ENCODE measurements at places on chromosomes 7 and 10.

DNA sequence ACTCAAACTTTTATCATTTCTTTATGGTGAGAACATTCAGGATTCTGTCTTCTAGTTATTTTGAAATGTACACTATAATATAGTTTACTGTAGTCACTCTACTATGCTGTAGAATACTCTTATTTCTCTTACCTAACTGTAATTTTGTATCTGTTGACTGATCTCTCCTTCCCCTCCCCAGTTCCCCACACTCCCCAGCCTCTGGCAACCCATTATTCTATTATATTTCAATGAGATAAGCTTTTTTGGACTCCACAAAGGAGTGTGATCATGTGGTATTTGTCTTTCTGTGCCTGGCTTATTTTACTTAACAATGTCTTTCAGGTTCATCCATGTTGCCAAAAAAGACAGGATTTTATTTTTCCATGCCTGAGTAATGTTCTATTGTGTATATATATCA lies 71.4 kb upstream of the DYNC1I1 start:
- no peak for DNase-seq

GRCh38 chr7:47720141-47720906 lies 138.4 kb upstream of the TNS3 start:
- DNase-seq, result no peak

DNA sequence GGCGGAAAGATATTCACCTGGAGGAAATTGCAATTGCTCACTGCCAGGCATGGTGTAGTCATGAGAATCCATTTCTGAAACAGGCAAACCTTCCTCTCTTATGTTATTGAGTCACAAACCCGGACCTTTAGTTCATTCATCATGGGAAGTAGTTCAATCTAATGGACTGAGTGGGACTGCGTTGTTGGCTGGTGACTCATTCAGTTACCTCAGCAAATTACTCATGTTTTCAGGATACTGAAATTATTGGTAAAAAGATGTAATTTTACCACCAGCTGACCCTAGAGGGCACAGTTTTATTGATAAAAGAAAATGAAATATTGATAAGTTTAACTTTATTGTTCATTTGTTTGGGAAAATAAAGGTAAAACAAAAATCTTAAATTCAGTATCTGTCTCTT lies 1194.4 kb upstream of the SORCS1 start:
- no peak for DNase-seq

DNA sequence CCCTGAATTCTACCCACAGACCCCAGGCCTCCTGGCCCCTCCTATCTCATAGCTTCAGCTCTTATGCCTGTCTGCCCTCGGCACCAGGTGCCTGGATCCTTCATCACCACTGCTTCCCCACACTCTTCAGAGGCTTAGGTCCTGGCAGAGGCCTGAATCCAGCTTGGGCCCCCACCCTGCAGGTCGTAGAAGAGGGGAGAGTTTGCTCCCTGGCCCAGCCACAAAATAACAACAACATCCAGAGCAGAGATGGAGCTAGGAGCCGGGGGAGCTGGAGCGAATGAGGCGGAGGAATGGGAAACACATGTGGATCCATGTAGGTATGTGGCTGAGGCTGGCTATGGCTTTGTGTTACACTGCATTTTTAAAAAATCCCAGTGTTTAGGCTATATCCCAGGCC lies 7.8 kb upstream of the OPN4 start:
- no peak for DNase-seq

DNA sequence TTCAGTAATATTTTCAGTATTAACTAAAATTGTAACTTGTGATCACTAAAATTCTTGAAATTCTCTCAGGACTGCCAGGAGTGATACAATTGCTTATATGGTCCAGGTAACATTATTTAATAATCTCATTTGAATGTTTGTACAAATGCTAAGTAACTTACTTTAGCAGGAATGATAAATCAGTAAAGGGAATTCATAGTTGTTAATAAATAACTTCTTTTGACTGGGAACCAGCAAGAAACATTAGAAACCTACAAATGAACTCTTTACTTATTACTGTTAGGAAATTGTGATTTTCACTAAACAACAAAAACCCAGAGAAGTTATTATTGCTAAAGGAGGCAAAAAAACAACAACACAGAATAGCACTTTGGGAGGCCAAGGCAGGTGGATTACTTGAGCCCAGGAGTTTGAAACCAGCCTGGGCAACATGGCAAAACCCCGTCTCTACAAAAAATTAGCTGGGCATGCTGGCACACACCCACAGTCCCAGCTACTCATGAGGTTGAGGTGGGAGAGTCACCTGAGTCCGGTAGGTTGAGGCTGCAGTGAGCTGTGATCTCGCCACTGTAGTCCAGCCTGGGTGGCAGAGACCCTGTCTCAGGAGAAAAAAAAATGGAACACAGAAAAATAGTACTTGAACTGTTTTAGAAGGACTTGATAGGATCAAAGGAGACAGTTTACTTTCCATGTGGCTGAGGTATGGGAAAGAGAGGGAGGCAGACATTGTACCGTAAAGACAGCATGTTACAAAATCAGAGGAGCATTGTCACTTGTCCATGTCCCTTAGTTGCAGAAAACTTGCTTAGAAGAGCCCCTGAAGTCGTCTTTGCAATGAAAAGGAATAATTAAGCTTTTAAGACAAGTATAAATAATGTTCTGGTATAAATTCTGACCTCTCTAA lies 53.1 kb downstream of the SHOC2 start:
- no peak for DNase-seq

- no peak for DNase-seq
These were observed 226.4 kb upstream of the KLF14 start for GRCh38 chr7:130960208-130960988.

GRCh38 chr7:13541326-13541725 lies 448.1 kb downstream of the ETV1 start:
- DNase-seq, result no peak

GRCh38 chr10:97590748-97591495 lies 1.4 kb downstream of the C10orf62 start:
- DNase-seq, result no peak

- no peak for DNase-seq
These were observed 77.9 kb downstream of the GLI3 start for GRCh38 chr7:42159130-42159529.

DNA sequence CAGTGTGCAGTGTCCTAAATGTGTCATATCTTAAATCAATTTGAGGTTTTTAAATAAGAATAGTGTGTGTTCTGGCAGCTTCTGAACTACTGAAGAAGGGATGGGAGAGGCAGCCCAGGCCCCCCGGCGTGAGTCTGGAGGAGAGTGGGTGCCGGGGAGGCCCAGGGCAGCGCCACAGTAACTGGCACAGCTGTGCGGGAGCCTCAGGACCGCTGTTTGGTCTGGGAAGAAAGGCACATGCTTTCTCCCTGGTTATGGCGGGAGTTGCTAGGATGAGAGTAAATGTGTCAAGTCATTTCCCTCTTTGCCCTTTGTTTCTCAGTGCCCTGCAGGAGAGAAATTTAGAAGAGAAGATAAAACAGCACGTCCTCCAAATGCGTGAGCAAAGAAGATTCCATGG lies 31.9 kb upstream of the PWWP2B start:
- DNase-seq, result no peak

DNA sequence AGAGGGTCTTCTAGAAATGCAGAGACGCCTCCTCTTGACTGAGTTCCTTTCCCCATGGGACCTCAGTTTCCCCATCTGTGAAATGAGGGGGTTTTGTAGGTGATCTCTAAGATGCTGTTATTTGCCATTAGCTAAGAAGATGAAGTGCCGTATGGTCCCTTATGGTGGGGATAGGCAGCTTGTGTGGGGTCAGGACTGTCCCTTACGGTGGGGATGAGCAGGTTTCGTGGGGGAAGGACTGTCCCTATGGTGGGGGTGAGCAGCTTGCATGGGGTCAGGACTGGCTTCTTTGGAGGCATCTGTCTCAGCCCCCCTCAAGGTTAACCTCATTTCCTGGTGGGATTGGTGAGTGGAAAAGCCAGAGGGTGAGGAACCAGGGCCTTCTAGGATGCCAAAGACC lies 148.3 kb upstream of the GPR26 start:
- no peak for DNase-seq

DNA sequence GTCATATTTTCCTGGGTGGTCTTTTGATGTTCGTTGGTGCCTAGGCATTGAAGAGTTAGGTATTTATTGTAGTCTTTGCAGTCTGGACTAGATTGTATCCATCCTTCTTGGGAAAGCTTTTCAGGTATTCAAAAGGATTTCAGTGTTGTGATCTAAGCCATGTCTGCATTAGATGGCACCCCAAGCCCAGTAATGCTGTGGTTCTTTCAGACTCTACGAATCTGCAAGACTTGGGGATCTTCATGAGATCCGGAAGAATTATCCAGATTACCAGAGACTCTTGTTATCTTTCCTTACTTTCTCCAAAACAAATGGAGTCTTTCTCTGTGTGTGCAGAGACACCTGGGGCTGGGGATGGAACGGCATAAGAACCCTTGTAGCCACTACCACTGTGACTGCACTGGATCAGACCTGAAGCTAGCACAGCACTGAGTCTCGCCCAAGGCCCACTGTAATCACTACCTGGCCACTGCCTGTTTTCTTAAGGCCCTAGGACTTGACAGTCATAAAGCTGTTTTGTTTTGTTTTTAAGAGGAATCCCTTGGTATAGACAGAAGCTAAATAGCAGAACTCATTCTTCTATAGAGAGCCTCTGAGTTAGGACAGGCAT lies 75.5 kb downstream of the MARCHF5 start:
- DNase-seq, result no peak

GRCh38 chr7:123682690-123683089 lies 27.0 kb downstream of the LMOD2 start:
- DNase-seq, result no peak

DNA sequence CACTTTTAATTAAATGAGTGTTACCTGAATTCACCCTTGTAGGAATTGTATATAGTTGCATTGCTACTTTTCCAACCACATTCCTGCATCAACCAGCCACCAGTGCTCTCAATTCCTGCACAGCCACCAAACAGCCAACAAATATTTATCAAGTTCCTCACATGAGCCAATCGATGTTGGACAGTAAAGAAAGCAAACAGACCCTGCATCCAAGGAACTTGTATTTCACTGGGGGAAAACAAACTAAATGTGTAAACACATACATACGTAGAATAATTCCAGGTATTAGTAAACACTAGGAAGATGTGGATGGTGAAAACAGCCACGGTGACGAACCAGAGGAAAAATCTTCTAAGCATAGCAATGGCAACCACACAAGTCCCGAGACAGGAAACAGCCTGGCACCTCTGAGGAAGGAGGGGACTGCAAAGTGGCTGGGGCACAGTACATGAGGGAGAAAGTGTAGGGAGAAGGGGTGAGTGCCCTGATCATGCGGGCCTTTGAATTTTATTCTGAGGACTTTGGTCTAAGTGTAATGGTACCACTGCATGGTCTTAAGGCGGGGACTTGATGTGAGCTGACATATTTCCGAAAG lies 111.2 kb downstream of the XRCC2 start:
- DNase-seq, result no peak

GRCh38 chr10:11787846-11788245 lies 35.3 kb upstream of the PROSER2 start:
- DNase-seq, result no peak

- DNase-seq, result no peak
These were observed 82.7 kb upstream of the WIPF3 start for GRCh38 chr7:29723599-29723998.

DNA sequence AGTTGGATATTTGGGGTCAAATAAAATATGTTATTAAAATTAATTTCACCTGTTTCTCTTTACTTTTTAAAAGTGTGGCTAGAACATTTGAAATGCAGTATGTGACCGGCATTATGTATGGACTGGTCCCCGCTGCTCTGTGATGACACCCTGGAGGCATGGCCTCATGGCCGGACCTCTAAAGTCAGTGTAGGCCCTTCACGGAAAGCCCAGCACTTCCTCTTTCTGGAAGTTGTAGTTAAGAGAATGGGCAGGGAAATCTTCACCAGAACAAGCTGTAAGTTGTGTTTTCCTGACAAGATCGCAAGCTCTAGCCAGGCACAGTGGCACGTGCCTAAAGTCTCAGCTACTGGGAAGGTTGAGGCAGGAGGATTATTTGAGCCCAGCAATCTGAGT lies 38.3 kb upstream of the SRGN start:
- no peak for DNase-seq

GRCh38 chr10:124142960-124143359 lies 49.6 kb upstream of the CHST15 start:
- no peak for DNase-seq

DNA sequence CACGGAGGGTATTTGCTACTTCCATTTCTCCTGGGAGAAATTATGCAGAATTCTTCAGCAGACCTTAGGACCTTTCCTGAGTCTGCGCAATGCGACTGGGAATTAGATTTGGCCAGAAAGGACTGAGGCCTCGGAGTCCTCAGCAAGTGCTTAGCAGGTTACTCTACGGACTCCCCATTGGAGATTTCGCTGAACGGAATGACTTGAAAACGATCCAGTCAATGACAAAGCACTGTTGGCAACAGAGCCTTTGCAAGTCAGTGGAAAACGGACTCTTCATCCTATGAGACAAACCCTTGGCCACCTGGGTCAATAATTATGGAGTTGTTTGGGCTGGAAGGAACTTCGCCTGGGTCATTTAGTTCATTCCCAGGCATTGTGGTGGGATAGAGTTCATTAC lies 107.4 kb downstream of the FAM204A start:
- no peak for DNase-seq

DNA sequence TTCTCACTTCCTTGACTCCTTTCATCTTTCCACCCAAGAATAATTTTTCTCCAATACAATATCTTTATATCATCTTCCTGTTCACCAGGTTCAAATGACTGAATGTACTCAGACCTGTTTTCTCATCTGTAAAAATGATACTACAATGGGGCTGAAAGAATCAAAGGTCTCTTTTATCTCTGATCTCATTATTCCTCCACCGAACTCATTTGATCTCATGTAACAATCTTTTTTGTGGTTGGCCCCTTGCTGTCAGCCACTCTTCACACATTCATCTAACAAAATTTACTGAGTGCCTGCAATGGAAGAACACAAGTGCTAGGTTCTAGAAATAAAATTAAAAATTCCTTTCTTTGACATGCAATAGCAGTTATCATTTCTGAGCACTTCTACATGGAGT lies 65.0 kb downstream of the GRM8 start:
- DNase-seq, result no peak

GRCh38 chr7:26653430-26654399 lies 210.7 kb downstream of the SKAP2 start:
- DNase-seq, result no peak

DNA sequence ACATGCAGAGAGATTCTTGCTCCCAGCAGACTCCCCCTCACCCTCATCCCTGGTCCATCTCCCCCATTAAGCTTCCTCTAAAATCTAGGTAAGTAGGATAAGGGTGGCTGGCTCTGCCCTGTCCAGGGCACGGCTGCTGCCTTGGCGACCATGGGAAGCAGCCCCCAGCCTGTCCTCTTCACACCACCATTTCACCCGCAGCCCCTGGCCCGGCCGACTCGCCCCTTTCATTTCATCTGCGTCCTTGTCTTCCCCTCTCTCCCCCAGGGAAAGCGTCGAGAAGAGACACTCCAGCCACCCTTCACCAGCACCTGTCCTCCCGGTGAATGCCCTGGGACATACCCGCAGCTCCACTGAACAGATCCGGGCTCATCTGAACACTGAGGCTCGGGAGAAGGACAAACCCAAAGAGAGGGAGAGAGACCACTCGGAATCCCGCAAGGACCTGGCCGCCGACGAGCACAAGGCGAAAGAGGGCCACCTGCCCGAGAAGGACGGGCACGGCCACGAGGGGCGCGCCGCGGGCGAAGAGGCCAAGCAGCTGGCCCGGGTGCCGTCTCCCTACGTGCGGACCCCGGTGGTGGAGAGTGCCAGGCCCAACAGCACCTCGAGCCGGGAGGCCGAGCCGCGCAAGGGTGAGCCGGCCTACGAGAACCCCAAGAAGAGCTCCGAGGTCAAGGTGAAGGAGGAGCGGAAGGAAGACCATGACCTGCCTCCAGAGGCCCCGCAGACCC lies 342.3 kb upstream of the GALNT17 start:
- no peak for DNase-seq

GRCh38 chr7:91826377-91826776 lies 54.1 kb downstream of the MTERF1 start:
- no peak for DNase-seq

All from stimulated activated CD4-positive, alpha-beta T cell treated with anti-CD3 and anti-CD28 coated beads, Interleukin-15, amount 100 ng/mL, for 48 hours (primary cell).